Stimulated activated CD8-positive, alpha-beta memory T cell treated with anti-CD3 and anti-CD28 coated beads, Interleukin-2, amount 100 ng/mL, for 1 hour (primary cell): ENCODE measurements at places on chromosomes 1 and 21.

DNA sequence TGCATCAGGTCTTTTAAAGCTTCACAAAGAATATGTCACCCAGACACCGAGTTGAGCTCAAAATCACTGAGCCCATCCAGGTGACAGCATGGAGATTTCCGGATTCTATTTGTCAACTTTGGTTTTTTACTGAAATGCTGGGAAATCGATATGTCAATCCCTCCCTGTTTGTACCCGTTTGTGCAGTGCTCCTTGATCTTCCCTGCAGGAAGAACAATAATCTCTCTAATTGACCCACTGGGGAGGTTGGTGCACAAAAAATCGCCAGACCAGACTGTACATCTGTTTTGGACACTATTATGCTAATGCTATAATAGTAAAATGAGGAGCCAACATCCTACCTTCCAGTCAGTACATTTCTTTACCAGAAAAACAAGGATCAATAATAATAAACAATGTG, 1.8 kb downstream of the BARHL2 start:
- DNase-seq = no peak

GRCh38 chr1:109350655-109351054, 43.8 kb upstream of the MYBPHL start:
- DNase-seq = no peak

DNA sequence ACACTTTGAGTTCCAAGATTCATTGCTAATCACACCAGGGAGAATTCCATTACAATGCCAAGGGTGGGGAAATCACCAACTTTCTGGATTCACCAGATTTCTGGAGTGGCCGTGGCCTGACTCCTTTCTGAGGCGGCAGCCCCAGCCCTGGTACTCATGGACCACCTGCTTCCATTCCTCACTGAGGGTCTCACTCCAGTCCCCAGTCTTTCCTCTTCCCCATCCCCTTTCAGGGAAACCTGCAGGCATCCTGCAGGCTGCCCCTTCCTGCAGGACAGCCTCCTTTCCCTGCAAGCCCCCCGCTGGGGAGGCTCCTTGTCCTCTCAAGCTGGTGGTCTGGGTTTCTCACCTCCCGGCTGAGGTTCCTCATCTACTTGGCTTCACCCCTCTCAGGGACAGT, 12.7 kb upstream of the CDK18 start:
- DNase-seq = no peak

DNA sequence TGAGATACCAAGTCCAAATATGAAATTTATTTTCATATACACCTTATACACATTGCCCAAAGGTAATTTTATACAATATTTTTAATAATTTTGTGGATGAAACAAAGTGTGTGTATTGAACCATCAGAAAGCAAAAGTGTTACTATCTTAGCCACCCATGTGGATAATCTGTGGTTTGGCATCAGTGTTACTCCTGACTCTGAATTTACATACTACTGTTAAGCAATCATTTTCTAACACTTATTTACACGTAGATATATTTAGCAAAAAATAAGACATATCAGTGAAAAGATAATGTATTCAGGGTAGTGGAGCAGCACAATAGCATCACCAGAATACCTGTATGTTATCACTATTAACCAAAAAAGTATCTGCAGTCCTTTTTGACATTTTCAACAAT, 23.8 kb downstream of the DENND2D start:
- DNase-seq = no peak

GRCh38 chr1:205581321-205581980, 50.4 kb downstream of the ELK4 start:
- DNase-seq = no peak

DNA sequence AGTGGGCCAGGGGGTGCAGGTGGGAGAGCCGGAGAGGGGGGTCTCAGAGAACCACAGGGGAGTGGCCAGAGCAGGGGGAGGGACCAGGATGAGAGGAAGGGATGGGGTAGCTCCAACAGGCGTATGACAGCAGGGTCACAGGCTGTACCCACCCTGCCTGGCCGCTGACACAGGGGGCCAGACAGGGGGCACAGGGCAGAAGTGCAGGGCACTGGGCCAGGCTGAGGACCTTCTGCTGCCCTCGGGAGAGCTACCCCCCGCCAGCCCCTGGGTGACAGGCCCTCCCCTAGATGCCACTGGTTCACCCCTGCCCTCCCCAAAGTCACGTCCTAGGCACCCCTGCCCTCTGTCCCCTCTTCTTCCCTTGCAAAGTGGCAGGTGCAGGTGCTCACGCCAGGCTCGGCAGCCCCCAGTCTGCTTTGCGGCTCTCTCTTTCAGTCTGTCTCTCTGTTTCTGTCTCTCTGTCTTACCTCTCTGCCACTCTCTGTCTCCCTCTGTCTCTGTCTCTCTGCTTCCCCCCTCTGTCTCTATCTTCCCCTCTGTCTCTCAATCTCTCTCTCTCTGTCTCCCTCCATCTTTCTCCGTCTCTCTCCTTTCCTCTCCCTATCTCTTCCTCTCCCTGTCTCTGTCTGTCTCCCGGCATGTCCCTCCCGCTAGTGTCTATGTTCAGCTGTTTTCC, 48.5 kb downstream of the WNT9A start:
- no peak for DNase-seq

DNA sequence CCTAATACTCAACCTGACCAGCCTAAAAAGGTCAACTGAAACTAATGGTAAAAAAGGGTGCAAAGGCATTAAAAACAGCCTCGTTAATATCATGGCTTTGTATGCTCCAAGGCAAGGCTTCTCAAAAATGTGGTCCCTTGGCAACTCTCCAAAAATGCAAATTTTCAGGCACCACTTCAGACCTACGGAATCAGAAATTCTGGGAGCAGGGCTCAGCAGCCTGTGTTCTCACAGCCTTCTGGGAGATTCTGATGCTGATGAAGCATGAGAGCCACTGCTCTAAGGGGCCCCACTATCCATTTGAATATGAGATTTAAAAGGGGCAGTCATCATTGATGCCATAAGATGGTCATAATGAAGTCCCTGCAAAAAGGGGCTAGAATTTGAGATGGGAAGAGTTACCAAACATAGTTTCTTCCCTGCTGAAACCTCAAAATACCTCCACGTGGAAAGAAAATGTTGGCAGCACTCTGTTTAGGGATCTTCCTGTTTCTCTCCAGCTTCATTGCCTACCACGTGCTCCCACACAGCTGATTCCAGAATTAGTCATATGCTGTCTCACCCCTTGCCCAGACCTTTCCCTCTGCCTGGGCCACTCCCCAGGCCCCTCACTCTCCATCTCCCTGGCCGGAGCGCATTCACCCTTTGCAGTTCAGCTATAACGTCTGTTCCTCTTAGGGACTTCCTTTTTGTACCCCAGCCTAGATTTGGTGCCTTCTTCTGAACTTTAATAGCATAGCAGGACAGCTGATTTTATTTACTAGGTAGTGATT, 46.7 kb downstream of the PHC2 start:
- no peak for DNase-seq

GRCh38 chr1:194358208-194358581, 1171.8 kb upstream of the B3GALT2 start:
- no peak for DNase-seq

DNA sequence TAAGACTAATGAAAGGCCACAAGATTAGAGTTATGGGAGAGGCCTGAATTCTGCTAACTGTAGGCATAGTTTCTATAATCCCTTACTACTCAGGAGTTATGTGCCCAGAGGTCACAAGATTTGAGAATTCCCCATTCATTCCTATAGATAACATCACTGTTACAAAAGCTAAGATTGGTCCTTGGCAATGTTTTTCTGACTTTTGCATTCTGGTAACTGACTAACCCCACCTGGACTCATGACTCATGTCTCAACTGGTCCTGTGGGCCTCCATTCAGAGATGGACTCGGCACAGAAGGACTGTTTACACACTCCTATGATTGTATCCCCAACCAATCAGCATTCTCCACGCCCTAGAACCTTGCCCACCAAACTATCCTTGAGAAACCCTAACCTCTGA, 249.0 kb upstream of the ZP4 start:
- no peak for DNase-seq
